ENCODE measurements at places on chromosomes 7 and 10.
A peak's percentile ranks its signal among the peaks of the same experiment; 100 is the strongest.

DNA sequence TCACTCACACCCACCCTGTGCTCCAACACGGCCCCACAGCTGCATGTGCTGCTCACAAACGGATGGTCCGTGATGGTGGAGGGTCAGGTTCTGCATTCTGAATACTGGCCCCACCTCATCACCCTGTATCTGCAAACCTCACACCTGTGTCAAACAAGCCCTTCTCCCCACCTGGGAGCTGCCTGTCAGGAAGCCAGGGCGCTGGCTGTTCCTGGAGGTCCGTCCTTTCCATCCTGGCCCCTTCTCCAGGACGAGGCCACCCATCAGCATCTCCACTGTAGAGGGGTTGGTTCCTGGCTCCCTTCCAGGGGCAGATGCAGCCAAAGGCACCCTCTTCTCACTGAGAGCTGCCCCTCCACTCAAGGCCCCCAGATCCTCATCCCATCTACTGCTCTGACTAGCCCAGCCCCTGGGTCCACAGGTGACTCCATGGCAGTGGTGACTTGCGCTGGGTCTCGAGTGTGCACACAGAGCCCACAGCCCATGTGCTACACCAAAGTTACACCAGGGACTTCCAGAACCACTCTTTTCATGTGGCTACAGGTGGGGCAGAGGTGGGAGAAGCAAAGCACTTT is 229.4 kb downstream of the TNS3 start:
- DNase-seq, result no peak

DNA sequence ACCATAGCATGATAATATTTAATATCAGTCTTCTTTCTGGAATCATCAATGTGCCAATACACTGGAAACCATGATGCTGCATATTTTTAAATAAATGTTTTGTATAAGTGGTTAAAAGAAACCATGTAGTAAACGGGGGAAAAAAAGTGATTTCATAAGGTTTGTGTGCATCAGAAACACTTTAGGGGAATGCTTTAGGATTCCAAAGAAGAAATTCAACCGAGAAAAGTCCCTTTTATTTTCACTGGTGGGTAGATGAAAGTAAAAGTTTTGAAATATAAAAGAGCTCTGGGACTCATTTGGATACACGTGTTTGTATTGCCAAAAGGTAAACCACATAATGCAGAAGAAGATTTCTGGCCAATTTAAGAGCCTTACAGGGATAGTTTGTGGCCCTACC is 11.9 kb upstream of the MACC1 start:
- DNase-seq, result no peak

- no peak for DNase-seq
These were observed 41.8 kb downstream of the NUP205 start for GRCh38 chr7:135599471-135599870.

- DNase-seq, result no peak
These were observed 438.8 kb upstream of the C7orf33 start for GRCh38 chr7:148151778-148152177.

DNA sequence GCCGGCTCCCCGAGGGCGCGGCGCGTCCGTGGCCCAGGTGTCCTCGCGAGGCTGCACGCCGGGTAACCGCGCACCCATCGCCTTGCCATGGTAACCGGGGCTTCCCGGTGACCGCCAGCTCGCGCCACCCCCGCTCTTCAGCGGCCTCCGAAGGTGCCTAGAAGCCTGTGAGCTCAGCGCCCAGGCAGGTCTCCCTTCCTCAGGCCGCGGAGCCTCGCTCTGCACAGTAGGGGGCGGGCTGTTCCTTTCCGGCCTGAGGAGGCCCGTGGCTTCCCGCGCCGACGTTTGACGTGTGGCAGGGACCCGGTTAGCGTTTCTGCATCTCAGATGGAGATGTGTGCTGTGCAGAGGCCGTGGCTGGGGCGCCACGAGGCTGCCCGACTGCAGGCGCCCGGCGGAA is 117.1 kb downstream of the DYNC2I1 start:
- DNase-seq, result no peak

DNA sequence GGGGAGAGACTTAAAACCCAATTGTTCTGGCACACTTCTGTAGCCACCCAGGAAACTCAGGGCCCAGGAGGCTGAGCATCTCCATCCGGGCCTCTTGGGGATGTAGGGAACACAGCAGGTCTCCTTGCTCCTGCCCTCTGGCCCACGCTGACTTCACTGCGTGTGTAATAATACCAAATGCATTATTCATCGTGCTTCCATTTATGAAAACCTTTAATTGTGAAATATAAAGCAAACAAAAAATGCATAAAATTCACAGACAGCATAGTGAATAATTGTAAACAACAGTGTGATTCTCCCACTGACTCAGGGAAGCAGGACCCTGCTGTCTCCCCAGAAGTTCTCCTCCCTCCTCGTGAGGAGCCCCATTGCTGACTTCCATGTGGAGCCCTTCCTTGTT is 70.3 kb upstream of the SHH start:
- no peak for DNase-seq

- no peak for DNase-seq
These were observed 259.7 kb downstream of the EXOC4 start for GRCh38 chr7:133512560-133512959.

DNA sequence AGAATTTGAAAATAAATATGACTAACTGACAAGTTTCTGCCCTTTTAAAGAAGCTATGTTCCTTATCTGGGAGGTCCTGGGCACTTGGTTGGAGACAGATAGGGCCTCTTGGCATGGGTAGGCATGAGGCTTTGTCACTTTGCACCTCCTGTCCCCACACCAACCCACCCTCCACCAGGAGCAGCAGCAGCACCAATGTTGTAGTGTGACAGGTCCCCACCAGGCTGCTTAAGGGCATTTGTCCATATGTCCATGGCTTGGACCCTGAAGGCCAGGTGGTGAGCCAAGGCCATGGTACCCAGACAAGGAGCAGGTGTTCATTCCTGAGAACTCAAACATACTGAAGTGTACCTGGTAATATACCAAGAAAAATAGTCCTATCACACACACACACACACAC is 629.1 kb downstream of the ACTR3B start:
- DNase-seq, result no peak

GRCh38 chr10:47406548-47406869 is 22.4 kb upstream of the ZNF488 start:
- no peak for DNase-seq

DNA sequence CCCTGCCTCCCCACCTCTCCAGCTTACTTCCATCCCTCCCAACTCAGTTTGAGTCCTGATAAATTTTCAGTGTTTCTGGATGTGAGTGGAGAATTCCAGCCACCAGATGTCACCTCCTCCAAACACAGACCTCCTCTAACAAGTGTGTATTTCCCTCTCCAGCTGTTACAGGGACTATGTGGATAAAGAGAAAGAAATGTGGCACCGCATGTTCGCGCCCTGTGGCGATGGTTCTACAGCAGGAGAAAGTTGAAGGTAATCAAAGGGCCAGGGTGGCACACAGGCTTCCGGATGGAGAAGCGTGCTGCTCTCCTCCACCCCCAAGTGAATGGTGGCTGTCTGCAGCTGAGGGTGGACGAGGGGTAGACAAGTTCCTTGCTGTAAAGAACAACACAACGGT is 14.7 kb downstream of the FKBP6 start:
- no peak for DNase-seq

DNA sequence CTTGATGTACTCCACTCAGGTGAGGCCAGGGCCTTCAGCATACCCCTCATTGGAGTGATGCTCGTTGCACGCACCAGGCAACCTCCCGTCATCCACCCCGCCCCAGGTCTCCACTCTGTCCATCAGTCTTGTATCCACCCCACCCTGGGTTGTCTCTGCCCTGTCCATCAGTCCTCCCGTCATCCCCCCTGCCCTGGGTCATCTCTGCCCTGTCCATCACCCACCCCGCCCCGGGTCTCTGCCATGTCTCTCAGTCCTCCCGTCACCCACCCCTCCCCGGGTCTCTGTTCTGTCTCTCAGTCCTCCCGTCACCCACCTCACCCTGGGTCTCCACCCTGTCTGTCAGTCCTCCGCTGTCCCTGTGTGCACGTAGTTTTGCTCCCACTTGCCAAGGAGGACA is 59.9 kb downstream of the WDR37 start:
- DNase-seq, result no peak

GRCh38 chr7:7671361-7671760 is 30.8 kb downstream of the UMAD1 start:
- DNase-seq, result no peak

- DNase-seq, result no peak
These were observed 9.6 kb upstream of the PTTG1IP2 start for GRCh38 chr7:90459888-90460287.

DNA sequence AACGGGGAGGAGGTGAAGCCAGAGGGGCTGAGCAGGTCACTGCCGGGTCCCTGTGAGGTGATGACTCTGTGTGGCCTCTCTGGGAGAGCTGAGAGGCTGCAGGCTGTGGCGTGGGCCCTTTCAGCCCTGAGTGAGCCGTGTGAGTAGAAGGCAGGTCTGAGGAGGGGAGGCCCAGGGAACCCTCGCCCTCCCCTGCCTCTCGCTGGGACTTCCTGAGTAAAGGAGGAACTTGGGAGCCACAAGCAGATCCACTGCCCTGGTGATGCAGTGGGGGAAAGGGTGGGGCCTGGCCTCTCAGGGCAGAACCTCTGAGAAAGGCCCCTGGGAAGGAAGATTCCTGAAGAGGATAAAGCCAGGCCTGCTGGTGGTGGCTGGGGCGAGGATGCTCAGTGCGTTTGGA is 22.8 kb downstream of the EEPD1 start:
- no peak for DNase-seq

- DNase-seq, result no peak
These were observed 114.0 kb upstream of the LYZL2 start for GRCh38 chr10:30743586-30743985.

DNA sequence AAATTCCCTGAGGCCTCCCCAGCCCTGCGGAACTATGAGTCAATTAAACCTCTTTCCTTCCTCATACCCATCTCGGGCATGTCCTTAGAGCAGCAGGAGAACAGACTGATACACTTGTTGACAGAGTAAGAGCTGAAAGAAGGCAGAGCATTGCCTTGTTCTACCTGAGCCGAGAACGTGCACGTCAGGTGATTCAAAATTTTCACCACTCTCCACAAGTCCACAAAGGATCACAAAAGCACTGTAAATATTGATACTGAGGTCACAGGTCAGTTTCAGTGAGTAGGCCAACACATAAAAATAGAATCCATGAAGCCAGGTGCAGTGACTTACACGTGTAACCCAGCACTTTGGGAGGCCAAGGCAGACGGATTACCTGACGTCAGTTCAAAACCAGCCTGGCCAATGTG is 27.8 kb downstream of the DCLRE1C start:
- DNase-seq, result no peak

- DNase-seq, result peak; percentile 48
These were observed 855 bp upstream of the PALD1 start for GRCh38 chr10:70477661-70478162.

DNA sequence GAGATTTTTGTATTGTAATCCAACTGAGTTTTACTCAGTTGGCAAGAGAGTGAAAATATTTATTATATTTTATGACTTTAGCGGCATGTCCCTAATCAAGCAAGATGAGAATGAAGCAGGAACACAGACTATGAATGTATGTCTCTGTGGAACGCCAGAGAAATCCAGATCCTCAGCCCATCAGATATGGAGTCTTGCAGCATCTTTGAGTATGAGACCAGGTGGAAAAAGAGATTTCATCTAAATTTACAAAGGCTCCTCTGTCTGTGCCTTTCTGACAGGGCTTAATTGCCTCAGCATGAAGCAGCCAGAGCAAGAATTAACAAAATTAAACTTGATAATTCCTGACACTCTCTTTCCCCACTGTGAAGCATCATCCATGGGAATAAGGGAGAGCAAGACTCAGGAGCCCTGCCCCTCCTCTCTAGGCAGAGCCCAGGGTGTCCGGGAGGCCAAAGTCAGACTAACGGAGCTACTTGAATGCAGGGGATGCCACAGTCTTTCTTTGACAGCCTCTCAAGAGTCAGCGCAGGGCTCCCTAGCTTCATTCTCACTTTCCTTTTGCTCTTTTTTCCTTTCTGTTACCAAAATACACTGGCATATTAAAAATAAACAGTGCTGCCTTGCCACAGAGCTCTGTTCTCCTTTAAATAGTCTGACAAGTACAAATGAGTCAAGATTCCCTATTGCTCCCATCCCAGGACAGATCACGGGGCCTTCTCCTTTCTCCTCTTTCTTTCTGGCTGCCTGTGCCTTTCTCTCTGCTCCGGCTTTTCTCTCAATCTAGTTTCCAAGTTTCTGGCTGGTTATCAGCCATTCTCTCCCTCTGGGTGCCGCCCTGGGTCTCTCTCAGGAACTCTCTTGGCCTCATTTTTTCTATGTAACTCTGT is 132.2 kb upstream of the INHBA start:
- no peak for DNase-seq

GRCh38 chr10:44640429-44640828 is 255.5 kb upstream of the CXCL12 start:
- DNase-seq, result no peak

GRCh38 chr10:62684911-62685310 is 119.6 kb upstream of the ADO start:
- no peak for DNase-seq

DNA sequence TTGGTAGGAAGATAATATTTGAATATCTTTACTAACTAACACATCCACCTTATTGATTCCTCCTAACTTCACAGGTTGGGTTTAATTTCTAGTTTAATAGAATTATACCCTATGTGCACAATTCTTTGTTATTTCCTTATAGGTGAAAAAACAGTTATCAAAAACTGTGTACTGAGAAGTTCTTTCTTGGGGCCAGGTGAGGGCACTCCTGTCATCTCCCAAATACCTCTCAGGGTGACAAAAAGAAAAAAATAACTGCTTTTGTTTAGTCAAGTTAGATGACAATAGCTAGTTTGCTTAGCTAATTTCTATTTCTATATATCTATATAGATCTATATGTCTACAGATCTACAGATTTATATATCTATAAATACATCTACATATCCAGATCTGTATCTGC is 10.1 kb downstream of the FZD8 start:
- DNase-seq, result no peak

DNA sequence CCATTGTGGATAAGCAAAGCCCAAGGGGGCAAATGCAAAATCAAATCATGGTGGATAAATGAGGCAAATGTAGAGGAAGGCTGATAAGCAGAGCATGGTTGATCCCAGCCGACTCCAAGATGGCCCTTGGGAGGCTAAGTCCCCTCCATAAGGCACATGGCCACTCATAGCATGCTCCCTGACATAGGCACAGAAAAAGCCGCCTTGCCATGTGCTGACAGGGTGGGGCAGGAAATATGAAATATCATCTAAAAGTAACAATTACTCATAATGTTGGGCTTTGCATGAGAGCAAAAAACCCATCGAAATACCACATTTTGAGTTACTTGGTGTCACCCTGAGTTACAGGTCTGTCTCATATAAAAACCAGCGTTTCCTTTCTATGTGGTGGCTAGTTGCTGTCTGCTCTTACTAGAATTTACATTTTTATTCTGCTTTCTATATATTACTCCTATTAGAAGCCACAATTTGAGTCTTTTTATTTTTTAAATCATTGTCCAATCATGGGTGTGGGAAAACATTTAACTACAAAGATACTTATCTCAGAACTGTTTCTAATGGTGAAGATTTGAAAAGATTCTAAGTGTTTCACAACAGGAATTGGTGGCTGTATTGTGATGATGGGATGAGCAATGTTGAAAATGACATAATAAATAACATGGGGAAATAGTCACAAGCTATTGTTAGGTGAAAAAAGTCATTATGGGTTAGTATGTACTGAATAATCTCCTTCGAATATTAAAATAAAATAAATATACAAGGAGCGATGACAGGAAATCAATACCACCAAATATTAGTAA is 102.7 kb downstream of the CUBN start:
- no peak for DNase-seq

GRCh38 chr7:18494821-18495408 is 634 bp upstream of the HDAC9 start:
- peak; percentile 55 for DNase-seq
